Hematopoietic multipotent progenitor cell treated with erythropoietin and hydrocortisone succinate and interleukin-3 and kit ligand, for 6 days (in vitro differentiated cells): ENCODE measurements at places on chromosomes 11 and 22.

- no peak for DNase-seq
Measured at GRCh38 chr11:128519338-128519737, 68.0 kb downstream of the ETS1 start.

GRCh38 chr22:35312198-35313059 is 12.7 kb downstream of the TOM1 start:
- DNase-seq: no peak

DNA sequence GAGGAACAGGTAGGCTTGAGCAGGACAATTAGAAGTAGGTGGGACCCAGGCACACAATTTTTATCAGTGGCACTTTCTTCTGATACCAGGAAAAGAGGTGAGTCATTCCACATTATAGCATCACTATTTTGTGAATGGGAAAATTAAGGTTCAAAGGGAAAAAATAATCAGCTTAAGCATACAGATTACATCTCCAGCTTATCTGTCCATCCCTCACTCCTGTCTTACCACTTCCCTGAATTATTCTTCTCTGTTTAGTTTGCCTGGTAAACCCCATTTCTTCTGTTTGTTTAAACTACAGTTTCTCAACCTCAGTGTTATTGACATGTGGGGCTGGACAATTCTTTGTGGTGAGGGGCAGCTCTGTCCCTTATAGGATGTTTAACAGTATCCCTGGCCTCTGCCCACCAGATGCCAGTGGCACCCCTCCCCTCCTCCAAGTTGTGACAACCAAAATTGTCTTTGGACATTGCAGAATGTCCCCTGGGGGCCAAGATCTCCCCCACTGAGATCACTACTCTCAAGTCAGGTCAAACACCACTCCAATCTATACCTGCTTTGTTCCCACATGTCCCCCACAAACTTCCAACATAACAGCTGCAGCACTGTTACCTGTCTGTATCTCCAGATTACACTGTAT is 8.5 kb upstream of the XBP1 start:
- peak; percentile 51 for DNase-seq

DNA sequence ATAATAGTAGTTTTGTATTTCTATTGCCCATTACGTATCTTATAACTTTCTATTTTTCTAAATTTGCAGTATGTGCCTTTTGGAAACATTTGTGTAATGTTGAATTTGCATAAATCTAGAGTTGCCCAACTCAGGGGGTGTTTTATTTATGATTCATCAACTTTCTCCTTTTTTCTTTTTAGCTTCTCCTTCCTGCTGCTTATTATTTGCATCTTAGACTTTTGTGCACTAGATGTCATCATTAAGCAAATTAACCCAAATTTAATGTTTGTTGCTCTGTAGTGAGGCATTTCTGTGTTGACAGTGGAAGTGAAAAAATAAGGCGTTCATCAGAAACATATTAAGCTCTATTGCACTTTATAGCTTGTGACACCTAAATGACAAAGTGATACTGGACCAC is 56.2 kb upstream of the ZBED5 start:
- no peak for DNase-seq

DNA sequence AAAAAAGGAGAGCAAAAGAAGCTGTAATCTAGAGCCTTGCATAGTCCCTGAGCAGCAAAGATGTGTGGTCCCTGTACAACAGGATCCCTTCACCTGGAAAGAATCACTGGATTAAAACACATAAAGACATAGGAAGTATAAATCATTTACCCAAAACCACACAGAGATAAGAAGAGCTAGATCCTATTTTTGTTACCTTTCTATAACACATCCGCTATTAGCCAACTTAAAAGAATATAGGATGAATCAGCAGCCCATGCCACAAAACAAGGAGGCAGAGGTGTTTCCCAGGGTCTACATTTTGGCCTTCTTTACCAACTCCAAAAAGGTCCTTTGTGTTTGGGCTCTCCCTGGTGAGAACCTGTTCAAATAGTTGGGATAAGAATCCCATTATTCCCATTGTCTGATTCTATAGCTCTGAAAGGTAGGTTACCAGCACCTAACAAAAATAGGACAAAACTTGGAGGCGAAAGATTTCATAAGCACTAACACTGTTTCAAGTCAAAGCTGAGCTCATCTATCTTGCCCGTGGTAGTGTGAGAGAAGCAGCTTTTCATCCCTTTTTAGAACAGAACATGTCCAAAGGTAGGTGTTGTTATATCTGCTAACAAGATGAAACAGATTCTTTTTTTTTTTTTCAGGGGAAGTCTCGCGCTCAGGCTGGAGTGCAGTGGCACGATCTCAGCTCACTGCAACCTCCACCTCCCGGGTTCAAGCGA is 26.8 kb downstream of the PAK1 start:
- no peak for DNase-seq

DNA sequence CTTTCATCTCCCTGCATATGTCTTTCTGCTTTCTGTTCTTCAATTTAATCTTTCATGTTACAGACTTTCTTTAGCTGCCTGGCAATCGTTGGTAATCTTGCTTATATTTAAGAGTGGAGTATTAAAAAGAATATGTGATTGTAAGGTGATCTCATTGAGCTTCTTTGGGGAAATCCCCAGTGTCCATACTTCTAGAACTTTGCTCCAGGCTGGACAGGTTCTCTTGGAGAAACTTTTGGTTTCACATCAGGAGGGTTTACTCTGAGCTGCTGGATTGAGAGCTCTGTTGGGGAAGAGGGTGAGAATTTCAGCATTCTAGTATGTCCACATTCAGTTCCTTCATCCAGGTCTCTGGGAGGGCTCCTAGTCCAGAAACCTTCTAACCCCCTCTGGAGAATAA is 16.1 kb downstream of the LRRC75B start:
- no peak for DNase-seq

- DNase-seq: peak; percentile 45
Measured at GRCh38 chr22:36335621-36336020, 52.1 kb downstream of the MYH9 start.

DNA sequence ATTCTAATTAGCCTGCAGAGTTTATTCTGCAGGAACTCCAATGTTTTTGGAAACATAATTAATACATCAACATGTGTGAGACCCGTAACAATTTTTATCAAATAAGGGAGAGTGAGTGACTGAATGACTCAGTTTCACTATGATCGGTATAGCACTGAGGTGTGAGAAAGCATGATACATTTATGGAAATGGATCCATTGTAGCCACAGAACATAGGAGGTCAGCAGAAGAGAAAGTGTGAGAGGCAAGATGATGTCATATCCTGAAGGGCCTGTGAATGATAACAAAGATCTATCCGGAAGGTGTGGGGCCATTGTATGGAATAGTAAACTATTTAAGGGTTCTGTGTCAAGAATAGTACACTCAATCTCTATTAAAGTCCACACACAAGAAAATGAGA is 1406.1 kb upstream of the TENM4 start:
- DNase-seq: no peak

- peak; percentile 33 for DNase-seq
Measured at GRCh38 chr22:24291515-24292201, 21.0 kb downstream of the SPECC1L start.

GRCh38 chr11:18466402-18466801 is 10.7 kb downstream of the LDHAL6A start:
- no peak for DNase-seq

GRCh38 chr11:41040474-41040873 is 419.0 kb downstream of the LRRC4C start:
- DNase-seq: no peak

DNA sequence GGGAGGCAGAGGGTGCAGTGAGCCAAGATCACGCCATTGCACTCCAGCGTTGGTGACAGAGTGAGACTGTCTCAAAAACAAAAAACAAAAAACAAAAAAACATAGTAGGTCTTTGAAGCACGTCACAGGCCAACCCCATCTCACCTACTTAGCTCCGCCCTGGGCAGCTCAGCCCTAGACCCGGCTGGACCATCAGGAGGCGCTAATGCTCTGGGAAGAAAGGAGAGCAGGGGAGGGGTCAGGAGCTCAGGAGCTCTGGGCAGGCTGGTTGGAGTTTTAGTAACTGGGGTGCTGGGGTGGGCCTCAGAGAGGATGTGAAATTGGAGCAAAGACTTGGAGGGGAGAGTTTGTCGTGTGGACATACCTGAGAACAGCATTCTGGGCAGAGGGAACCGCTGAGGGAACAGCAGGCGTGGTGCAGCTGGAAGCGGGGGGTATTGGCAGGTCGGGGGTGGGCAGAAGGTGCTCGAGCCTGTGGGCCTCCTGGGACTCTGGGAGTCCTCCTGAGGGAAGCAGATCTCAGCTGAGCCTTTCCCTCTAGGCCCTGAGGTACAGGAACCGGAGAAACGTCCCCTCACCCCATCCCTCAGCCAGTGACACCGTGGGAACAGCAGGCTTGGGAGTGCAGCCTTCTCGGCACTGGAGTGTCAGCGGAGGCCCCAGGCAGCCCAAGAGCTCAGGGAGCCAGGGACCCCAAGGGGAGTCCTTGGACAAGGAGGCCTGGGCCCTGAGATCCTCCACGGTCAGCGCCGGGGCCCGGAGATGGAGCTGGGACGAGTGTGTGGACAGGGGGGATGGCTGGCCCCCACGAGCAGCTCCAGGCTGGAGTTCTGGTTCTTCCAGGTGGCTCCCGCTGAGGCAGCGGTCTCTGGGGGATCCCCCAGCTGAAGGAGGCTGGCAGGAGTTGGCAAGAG is 2.2 kb upstream of the RPS6KA4 start:
- DNase-seq: peak; percentile 71

- no peak for DNase-seq
Measured at GRCh38 chr11:71163371-71163770, 89.0 kb downstream of the SHANK2 start.

- peak; percentile 77 for DNase-seq
Measured at GRCh38 chr22:42299586-42300258, 29.3 kb upstream of the TCF20 start.

GRCh38 chr11:37657645-37658044 is 1059.6 kb upstream of the RAG2 start:
- DNase-seq: peak; percentile 13

DNA sequence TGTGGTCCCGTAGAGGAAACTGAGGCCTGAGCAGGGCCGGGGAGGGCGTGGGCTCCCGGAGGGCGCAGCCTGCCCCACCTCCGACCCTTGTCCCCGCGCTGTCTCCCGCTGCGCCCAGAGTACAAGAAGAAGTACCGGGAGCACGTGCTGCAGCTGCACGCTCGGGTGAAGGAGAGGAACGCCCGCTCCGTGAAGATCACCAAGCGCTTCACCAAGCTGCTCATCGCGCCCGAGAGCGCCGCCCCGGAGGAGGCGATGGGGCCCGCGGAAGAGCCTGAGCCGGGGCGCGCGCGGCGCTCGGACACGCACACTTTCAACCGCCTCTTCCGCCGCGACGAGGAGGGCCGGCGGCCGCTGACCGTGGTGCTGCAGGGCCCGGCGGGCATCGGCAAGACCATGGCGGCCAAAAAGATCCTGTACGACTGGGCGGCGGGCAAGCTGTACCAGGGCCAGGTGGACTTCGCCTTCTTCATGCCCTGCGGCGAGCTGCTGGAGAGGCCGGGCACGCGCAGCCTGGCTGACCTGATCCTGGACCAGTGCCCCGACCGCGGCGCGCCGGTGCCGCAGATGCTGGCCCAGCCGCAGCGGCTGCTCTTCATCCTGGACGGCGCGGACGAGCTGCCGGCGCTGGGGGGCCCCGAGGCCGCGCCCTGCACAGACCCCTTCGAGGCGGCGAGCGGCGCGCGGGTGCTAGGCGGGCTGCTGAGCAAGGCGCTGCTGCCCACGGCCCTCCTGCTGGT is 1.9 kb downstream of the NLRP6 start:
- peak; percentile 67 for DNase-seq

GRCh38 chr11:15484398-15484797 is 369.7 kb downstream of the INSC start:
- no peak for DNase-seq

- DNase-seq: no peak
Measured at GRCh38 chr11:90349731-90350130, 126.9 kb upstream of the CHORDC1 start.

DNA sequence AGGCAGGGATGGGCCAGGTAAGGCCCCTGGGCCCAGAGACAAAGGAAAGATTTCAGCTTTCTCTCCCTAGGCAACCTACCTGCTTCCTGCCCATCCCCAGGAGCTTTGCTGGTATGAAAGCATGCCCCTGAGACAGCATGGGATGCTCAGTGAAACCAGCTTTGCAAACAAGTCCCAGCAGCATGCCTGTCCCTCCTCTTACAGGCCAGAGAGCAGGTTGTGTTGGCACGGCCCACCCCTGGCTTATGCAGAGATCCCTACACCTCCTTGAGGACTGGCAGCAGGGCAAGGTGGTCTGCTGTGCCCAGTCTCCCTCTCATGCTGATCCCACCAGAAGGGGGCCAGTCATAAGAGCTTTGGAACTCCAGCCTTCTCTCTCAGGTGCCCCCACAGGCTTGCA is 3.1 kb downstream of the SCN4B start:
- no peak for DNase-seq

GRCh38 chr22:27239520-27239919 is 562.0 kb downstream of the MN1 start:
- DNase-seq: no peak

- DNase-seq: no peak
Measured at GRCh38 chr11:100851584-100852152, 164.6 kb downstream of the ARHGAP42 start.

GRCh38 chr22:37967637-37968451 is 14.3 kb downstream of the POLR2F start:
- no peak for DNase-seq

DNA sequence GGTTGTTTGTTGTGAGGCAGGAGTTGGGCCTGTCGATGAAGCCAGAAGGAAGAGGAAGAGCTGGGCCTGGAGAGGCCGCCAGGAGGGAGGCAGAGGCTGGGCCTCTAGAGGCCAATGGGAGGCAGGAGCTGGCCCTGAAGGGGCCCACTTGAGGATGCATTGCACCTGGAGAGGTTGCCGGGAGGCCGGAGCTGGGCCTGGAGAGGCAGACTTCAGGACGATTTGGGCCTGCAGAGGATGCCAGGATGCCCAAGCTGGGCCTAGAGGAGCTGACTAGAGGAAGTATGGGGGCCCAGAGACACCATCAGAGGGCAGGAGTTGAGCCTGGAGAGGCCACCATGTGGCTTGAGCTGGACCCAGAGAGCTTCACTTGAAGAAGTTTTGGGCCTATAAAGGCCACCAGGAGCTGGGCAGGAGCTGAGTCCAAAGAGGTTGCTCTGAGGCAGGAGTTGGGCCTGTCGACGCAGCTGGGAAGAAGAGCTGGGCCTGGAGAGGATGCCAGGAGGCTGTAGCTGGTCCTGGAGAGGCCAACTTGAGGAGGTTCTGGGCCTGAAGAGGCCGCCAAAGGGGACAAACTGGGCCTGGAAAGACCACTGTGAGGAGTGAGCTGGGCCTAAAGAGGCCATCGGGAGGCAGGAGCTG is 39.0 kb downstream of the OR4C45 start:
- no peak for DNase-seq

DNA sequence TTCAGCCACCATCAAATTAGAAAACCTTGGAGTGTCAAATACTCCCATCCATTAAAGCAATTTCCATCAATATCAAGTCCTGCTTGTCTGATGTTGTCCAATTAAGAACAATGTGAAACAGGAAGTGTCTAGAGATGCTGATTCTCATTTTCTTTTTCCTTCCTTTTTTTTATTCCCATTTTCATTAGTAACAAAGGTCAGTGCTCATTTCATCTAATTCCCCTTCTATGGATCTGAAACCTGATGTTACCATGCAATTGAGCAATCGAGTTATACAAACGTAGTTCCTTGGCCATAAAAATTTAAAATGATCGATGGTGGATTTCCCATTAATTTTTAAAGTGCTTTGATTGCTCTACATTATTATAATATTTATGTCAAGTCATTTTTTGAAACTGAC is 330.6 kb upstream of the ZC3H12C start:
- DNase-seq: no peak

GRCh38 chr11:125873881-125874555 is 13.4 kb upstream of the HYLS1 start:
- no peak for DNase-seq
